ENCODE measurements at places on chromosomes 2 and 18.

GRCh38 chr18:34543356-34543755 is 166.7 kb upstream of the DTNA start:
- no peak for DNase-seq

- no peak for DNase-seq
These were observed 26.0 kb downstream of the ABCB11 start for GRCh38 chr2:169005080-169005598.

DNA sequence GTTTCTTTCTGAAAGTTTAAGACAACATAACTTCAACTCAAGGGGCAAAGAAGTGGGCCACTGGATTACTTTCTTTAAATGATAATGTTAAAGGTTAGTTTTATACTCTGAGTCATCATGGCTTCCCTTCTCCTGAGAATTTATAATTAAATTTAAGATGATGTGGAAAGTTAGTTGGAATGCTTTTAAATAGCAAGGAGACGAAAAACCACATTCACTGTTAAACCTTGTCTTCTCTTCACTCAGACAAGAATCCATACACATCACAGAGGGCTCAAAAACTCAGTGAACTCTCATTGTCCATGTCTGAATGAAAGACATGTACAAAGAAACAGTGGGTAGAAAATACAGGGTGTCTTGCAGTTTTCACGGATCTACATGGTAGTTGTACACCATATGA is 65.6 kb downstream of the COL5A2 start:
- DNase-seq = no peak

GRCh38 chr18:53567929-53568574 is 656.4 kb downstream of the MBD2 start:
- peak; percentile 17 for DNase-seq

GRCh38 chr18:56316727-56317126 is 321.7 kb downstream of the TXNL1 start:
- DNase-seq = no peak

DNA sequence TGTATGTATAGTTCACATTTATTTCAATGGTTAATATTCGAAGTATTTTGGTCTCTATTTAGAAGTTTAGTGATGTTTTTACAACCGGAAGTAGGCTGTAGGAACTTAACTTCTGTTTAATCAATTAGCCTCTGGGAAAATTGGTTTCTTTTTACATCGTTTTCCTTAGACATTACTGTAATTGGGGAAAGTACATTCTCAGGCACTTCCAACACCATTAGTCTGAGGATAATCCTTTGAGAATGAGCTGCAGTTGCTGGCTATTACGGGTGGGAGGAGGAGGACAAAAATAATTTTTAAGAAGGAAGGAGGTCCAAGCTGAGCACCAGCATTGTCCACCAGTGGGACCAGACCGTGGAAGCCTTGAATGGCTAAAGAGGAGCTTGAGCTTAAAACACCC is 70.4 kb upstream of the ST3GAL5 start:
- DNase-seq = no peak

- DNase-seq = no peak
These were observed 1390.5 kb upstream of the ZEB2 start for GRCh38 chr2:145910416-145910815.

- DNase-seq = no peak
These were observed 165.0 kb downstream of the ANKRD44 start for GRCh38 chr2:197145471-197146056.
